ENCODE measurements at places on chromosomes 2 and 18.

DNA sequence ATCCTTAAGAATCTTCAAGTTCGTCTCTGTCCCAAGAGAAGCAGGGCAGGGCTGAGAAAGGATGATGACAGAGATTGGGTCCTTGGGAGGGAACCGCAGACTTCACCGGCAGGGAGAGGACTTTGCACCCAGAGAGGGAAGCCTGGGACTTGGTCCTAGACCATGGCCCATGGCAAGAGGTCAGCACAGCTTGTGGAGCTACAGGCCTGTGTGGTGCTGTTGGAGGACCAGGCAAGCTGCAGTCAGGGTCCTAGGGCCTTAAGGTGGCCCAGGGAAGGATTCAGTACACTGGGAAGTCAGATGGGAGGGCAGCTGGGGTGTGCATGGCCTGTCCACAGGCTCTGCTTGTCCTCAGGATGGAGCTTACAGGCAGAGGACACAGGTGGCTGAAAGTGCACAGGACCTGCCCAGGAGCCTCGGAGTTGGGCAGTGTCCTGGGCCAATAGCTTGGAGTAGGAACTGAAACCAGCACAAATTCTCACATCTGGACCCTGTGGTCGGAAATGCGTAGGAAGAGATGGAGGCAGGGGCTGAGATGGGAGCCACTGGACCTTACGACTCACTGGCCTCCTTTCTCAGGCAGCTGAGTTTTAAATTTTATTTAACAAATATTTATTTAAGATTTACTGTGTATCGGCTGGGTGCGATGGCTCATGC is 56.4 kb upstream of the TCF7L1 start:
- DNase-seq = no peak

- DNase-seq = no peak
Measured at GRCh38 chr2:239536186-239536585, 135.4 kb upstream of the HDAC4 start.

DNA sequence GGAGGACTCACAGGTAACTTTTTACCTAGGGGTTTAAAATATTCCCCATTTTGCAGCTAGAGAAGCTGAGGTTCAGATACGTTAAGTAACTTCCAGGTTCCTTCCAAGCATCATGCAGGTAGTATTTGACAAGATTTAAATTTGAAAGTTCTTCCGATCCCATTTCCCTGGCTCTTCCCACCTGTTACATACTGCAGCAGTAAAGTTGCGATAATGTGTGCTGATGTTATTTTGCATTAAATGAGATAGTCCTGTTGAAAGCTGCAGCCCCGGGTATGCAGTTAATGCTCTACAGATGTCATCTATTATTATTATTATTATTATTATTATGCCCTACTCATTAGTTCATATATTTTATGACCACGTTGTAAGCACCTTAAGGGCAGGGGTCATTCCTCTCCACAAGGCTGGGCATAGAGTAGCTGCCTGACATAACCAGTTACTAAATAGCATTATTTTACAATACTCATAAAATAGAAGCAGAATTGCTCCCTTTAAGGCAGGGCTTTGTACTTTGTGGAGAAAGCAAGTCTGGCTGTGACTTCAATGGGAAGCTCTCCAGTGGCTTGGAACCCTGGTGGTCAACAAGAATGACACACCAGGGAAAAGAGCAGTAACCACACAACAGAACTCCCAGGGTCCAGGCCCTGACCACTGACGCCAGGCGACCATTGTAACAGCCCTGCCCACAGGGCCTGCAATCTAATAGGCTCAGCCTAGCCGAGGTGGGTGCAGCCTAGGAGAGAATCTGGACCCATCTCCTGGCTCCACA is 112.0 kb upstream of the STPG4 start:
- DNase-seq = peak; percentile 68

DNA sequence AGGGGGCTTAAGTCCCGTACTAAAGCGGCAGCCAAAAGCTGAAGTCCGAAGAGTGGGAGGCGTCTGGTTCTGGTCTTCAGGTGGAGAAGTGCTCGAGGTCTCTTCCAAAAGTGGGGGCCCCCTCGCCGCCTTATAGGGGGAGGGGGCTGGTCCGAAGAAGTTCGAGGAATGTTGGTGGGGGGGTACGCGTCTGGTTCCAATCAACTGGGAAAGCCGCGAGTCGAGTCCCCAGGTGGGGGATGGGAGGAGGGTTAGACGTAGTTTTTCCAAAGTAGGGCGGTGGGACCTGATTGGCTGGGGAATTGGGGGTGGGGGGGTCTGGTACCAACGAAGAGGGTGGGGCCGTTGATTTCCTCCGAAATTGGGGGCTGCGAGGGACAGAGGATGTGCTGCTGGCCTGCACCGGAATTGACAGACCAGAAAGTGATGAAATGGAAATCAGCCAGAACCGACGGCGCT is 594 bp downstream of the ITM2C start:
- no peak for DNase-seq

DNA sequence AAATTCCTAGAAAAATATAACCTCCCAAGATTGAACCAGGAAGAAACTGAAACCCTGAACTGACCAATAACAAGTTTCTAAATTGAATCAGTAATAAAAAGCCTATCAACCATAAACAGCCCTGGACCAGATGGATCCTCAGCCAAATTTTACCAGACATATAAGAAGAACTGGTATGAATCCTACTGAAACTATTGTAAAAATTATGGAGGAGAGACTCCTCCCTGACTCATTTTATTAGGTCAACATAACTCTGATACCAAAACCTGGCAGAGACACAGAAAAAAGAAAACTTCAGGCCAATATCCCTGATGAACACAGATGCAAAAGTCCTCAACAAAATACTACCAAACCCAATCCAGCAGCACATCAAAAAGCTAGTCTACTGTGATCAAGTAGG is 11.3 kb downstream of the NT5C1B start:
- no peak for DNase-seq

DNA sequence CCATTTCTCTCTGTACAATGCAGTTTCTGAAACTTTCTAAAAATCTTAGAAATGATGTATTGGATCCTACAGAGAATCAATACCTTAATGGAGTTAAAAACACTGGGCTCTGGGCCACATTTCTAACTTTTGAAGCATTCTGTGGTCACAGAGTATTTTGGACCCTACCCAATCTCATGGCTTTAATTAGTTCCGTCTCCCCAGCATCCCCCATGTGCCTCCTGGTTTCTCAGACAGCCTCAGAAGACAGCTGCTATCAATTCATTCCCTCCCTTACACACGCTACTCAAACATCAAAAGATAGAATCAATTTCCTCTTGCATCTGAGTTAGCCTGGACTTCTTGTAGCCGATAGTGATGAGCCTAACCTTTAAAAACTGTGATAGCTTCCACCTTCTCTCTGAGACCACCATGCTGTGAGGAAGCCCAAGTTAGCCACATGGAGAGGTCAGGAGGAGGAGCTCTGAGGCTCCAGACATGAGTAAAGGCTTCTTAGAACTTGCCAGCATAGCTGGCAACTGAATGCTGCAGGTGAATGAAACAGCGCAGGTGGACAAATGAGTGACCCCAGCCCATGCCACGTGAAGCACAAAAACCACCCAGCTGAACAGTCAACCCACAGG is 10.4 kb downstream of the ADCY3 start:
- peak; percentile 58 for DNase-seq

- DNase-seq = no peak
Measured at GRCh38 chr2:95310651-95311050, 13.5 kb downstream of the KCNIP3 start.

DNA sequence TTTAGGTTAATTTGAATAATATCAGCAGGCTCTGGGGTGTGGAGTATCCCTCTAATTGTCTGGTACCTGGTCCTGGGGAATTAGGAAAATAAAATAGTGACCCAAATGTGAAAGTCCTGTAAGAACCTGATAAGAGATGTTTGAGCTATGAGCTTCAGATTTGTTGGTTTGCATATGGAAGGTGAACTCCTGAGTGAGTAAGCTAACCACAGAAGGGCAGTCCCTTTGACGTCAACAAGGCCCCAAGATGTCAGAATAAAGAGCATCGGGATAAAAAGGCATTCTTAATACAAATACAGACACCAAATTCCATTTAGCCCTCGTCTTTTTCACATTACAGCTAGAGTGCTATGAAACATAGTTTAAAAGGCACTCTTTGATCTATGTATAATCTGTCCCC is 1366.3 kb upstream of the TMEFF2 start:
- DNase-seq = peak; percentile 20

DNA sequence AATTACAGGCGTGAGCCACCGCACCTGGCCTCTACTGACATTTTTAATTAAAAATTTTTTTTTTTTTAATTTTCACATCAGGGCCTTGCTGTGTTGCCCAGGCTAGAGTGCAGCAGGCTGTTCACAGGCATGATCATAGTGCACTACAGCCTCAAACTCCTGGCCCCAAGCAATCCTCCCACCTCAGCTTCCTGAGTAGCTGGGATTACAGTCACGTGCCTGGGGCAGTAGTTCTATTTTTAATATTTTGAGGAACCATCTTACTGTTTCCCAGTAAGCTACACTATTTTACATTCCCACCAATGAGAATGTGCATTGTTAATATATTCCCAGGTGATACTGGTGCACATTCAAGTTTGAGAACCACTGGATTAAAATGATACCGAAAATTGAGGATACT is 92.7 kb downstream of the WDSUB1 start:
- DNase-seq = no peak

- no peak for DNase-seq
Measured at GRCh38 chr18:11147962-11148679, 1.2 kb downstream of the PIEZO2 start.

DNA sequence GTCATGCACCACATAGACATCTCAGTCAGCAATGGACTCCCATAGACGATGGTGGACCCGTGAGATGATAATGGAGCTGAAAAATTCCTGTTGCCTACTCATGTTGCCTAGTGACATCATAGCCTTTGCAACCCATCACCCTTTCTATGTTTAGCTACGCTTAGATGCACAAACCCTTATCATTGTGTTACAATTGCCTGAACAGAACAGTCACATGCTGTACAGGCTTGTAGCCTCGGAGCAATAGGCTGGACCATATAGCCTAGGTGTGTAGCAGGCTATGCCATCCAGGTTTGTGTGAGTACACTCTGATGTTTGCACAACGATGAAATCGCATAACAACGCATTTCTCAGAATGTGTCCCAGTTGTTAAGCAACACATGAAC is 221.6 kb downstream of the ALPK2 start:
- DNase-seq = no peak

DNA sequence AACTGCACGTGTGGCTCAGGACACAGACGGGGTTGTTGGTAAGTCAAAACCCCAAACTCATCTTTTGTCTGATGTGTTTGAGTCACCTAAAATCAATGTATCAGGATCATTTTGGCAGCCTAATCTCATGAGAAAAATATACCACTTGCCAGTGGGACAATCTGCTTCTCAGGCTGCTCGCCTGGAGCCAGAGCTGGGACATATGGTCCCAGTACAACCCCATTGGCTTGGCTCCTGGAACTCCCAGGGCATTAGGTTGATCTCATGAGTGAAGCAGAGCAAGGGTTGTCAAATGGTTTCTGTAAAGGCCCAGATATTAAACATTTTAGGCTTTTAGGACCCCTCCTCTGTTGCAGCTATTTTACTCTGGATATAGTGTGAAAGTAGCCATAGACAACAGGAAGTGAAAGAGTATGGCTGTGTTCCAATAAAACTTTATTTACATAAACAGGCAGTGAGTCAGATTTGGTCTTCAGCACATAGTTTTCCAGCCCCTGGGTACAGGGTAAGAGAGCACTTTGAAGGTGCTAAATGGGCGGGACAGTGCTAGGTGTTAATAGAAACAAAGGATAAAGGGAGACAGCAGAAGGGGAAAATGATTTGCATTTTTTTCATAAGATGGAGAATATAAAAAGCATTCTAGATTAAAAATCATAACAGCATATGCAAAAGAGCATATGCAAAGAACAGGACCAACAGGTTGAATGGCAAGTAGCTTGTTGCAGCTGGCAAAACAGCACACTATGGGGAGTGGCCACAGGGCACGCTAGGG is 290.8 kb downstream of the KCNS3 start:
- no peak for DNase-seq

- DNase-seq = peak; percentile 52
Measured at GRCh38 chr18:58867281-58867961, 2.7 kb downstream of the ZNF532 start.

GRCh38 chr2:230225486-230225885 is at the start of gene SP140:
SP140 (plus strand) TSS chr2:230225736; CDS start chr2:230225845, 109 bp downstream.
- no peak for DNase-seq

DNA sequence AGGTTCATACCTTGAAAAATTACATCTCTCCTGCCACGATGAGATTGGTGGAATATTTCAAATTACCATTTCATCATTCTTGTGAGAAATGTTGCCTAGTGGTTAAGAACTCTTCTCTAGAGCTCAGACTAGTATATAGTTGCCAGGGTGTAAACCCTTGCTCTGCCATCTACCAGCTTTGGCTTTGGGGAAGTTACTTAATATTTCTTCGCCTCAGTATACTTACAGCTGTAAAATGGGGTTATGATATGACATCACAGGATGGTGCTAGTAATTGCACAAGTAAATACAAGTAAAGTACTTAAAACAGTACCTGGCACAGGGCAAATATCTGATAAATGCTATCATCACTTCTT is 1.5 kb downstream of the SPOPL start:
- no peak for DNase-seq

- no peak for DNase-seq
Measured at GRCh38 chr2:128513961-128514283, 195.3 kb upstream of the HS6ST1 start.

DNA sequence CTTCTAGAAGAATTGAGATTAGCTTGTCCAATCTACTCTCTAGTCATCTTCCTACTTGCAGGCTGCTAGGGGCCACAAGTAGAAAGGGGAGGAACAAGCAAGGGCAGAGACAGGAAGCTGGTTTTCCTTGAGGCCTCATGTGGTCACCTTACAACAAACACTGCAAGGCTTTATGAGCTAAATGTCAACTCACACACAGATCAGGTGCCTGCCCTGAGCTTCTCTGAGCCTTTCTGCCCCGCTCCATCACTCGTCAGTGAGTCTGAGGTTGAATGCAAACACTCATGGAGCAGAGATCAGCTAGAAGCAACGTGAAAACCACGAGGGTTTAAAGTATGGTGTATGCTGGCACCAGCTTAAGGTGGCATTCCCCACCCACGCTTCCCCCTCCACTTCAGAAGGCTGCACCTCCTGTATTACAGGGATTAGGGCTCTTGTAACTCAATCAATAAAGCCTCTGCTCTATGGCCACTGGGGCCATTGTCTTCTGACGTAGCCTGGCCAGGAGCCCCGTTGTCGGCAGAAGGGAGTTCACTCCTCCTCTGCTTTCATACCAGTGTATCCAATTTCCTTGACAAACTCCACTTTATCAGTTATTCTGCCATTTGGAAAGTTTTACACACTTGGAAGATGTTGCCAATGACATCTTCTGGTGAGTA is 5.4 kb upstream of the CRYGC start:
- DNase-seq = no peak

DNA sequence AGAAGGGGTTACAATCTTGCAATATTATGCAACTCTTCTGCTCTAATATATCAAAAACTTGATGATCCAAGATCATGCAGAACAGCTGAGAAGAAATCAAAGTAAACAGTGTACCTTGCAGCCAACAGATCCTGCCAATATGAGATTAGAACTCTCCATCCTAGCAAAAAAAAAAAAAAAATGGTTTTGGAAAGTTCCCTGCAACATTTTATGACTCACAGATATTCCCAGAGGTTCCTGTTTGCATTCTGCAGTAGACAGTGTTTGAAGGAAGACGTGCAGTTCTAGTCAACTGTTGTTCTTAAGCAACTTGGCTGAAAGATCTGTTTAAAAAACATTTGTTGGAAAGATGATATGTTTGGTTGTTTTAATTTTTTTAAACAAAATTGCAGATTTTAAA is 103.6 kb upstream of the WDR75 start:
- DNase-seq = peak; percentile 61

GRCh38 chr2:216700088-216700567 is 4.8 kb upstream of the IGFBP5 start:
- DNase-seq = no peak
